ENCODE measurements at places on chromosomes 7 and 10.

DNA sequence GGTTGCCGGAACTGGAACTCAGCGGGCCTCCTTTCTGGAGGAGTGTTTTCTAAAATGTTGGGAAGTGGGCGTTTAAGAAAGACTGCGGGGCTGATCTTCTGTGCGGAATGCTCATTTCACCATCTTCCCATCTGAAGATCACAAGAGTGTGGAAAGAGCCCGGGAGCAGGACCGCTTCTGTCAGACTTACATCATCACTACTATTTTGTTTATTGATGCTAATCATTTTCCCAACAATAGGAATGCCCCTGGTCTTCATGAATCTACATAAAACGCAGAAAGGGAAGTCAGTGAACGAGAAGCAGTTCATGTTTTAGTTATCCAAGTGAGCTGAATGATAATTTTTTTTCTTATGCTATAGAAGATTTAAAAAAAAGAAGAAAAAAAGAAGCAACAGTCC is 447.8 kb upstream of the MKI67 start:
- DNase-seq = no peak

DNA sequence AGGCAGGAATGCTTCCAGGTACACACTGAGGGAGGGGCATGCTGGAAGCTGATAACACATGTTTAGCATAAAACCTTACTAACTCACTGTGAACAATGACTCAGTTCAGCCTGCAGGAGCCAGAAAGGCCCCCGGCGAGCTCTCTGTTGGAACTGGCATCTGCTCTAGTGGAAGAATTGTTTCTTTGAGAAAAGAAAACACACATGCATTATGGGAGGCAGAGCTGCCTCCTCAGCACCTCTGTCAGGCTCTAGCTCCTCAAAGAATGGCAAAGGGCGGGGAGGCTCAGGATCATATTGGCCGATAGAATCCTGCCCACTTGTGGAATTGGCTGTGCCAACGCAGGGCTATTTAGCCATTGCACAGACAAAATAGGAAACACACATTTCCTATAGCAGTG is 338.3 kb downstream of the CXCL12 start:
- DNase-seq = no peak

DNA sequence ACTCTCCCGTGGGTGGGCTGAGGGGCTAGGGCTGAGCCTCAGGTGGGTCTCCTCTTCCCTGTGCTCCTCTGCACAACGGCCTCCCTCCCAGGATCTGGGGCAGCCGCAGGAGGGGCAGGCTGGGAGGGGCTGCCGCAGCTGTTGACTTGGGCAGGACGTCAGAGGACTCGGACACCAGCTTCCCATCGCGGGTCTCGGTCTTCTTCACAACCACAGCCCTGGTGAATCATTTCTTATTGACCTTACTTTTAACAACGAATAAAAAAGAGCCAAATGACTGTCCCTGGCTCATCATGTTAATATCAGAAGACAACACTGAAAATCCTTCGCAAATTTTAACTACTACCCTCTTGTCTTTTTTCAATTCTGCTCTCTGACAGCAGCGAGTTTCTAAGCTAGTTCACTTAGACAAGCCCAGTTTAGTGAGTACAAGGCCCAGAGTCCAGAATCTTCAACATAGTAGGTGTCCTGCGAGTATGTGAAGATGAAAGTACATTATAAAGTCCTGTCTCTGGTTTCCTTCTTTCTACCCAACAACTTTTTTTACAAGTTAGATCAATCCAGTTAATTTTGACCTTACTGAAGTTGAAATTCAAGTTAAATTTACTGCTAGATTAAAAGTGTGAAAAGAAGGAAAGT is 32.4 kb downstream of the CTNNA3 start:
- no peak for DNase-seq

DNA sequence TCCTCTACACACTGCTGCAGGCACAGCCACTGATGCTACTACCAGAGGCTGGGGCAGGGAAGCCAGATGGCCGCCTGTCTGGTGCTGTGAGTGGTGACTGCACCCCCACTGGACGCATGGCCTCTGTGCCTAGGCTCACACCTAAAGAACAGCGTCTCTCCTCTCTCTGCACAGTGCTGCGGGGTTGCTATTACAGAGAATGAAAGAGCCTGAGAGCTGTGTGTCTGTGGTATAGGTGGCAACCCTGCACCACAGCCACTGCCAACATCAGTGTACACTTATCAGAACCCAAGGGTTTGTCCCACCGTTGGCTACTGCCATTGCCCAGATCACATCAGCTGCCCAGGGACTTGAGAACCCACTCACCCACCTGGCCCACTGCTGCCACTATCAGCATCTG is 4.1 kb upstream of the IFIT2 start:
- no peak for DNase-seq

DNA sequence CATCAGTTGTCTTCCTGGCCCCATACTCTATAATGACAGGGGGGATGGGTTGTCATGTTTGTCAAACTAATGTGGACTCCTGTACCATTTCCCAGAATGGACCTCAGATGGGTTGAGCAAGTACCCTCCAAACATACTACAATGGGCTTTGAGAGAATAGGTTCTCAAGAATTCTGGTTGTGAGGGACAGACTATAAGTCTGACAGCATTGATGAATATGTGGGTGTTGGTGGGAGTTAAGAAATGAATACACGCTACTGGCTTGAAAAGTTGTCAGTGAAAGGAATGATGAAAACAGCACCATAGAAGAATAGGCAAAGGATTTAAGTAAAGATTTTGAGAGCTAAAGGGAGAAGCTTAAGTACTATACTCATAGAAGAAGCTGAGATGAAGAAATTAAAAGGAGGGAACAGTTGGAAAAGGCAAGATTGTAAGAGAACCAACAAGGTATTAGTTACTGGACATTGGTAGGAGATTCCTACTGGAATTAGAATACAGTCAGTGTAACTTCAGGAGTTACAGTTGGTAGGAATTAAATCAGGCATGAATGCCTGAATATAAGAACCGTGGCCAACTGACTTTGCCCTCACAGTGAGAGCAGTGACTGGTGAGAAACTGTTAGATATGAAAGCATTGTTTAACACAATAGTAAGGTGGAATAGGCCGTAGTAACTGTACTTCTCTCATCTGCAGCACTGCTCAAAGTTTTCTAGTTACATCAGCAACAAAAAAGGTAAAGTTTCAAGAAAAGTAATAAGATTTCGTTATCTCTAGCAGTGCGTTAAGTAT is 86.3 kb downstream of the LCOR start:
- DNase-seq = no peak

- no peak for DNase-seq
Measured at GRCh38 chr7:93414574-93414973, 159.9 kb downstream of the CALCR start.

DNA sequence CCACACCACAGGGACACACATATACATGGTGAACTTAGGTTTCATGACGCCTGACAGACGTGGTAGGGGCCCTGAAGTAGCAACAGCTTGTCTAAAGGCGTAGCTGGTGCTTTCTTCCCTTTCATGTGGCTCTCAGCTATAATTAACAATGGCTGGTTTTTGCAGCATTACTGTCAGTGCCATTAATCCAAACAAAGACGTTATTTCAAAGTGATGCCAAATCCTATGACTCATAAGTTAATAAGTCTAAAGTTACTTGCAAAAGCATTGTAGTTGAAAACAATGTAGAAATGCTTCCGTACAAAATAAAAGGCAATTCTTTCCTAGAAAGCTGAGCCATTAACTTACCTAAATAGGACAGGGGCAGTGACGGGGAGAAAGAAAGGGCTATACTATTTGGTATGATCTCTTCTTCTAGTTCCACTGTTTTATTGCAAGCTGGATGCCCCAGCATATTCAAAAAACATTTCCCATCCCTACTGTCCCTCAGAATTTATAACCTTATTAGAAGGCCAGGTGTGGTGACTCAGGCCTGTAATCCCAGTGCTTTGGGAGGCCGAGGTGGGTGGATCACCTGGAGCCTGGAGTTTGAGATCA is 105.4 kb downstream of the ODAD2 start:
- DNase-seq = no peak

GRCh38 chr10:98055841-98056516 is 25.6 kb upstream of the CRTAC1 start:
- DNase-seq = no peak

- no peak for DNase-seq
Measured at GRCh38 chr7:155066417-155066950, 3.6 kb upstream of the HTR5A start.

- DNase-seq = no peak
Measured at GRCh38 chr7:64182036-64182790, 24.8 kb upstream of the ZNF735 start.

DNA sequence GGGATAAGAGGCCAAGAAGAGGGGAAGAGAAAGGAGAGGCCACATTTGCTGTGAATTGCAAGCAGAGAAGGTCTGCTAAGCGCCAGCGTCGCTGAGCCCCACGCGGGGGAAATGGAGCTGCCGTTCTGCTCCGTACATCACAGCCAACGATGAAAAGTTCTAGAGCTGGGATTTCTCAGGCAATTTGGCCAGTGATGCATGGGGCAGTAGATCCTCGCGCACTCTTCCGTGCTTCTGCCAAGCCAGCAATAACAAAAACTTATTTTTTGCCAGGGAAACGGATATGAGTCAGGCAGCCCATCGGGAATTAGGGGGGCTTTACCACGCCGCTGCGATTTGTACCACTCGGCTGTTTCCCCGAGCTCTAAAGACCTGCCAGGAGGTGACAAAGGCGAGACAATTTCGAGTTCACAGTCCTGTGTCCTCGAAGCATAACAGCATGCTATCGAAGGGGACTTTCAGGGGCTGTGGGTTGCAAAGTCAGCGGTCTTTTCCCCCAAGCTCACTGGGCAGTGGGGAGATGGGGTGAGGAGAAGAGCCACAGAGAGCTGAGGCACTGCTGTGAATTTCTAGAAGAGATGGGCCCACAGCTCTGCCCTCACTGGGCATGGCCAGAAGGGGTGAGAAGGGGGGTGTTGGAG is 30.0 kb upstream of the SLF2 start:
- DNase-seq = no peak

DNA sequence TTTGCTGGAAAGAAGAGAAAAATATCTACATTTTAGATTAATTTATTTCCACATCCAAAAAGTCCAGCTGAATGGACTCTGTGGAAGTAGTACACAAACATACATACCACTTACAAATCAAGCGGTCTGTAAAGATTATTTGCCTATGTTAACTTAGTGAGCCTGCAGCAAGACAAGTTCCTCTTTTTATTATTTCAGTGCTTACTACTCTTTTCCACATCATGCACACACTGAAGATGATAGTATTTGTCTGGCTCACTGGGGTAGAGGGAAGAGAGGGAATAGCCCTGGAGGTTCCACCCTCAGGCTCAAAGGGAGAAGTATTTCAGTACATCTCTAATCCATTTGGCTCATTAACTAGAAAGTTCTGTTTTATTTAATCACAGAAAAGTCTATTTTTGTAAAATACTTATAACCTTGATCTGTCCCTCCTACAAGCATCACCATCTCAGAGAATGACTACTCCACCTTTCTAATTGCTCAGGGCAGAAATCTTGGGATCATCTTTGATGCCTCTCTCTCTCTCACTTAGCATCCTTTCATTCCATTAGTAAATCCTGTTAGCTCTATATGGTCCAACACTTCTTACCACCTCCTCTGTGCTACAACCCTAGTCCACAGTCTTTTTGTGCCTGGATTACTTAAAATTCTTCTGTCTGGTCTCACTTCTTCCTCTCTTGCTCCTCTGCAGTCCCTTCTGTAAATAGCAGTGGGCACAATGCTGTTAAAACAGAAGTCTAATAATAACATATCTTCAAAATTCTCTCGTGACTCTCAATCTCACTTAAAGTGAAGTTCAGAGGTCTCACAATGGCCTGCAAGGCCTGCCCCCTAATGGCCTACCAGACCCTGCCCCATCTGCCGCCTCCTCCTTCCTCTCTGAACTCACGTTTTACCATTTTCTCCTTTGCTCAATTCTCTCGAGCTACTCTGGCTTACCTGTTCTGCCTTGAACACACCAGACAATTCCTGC is 64.3 kb upstream of the CCDC6 start:
- no peak for DNase-seq

GRCh38 chr10:104563548-104563947 is 77.5 kb upstream of the SORCS3 start:
- DNase-seq = no peak

DNA sequence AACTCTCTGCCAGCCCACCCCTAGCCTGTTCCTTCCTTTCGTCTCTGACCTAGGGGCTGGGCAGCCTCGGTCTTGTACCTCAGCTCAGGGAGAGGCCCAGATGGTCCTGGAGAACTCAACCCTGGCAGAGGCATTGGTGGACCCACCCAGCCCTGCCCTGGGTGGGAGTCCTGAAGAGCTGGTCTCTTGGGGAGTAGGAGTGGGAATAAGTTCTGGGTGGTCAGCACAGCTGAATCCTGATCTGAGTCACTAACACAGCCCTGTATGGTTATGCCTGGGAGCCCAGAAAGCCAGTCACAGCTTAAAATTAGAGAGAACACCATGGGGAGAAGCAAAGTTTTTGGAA is 84.0 kb downstream of the SORBS1 start:
- DNase-seq = no peak

- DNase-seq = no peak
Measured at GRCh38 chr10:44020322-44021111, 364.4 kb downstream of the CXCL12 start.

GRCh38 chr7:149791-150636 is 42.4 kb upstream of the FAM20C start:
- DNase-seq = no peak

- DNase-seq = no peak
Measured at GRCh38 chr7:29003703-29004102, 45.6 kb upstream of the TRIL start.

- no peak for DNase-seq
Measured at GRCh38 chr7:4693749-4694148, 11.7 kb downstream of the FOXK1 start.

GRCh38 chr7:49060743-49061142 is 136.4 kb downstream of the CDC14C start:
- DNase-seq = no peak

GRCh38 chr7:94064541-94065191 is 60.5 kb upstream of the BET1 start:
- DNase-seq = no peak

DNA sequence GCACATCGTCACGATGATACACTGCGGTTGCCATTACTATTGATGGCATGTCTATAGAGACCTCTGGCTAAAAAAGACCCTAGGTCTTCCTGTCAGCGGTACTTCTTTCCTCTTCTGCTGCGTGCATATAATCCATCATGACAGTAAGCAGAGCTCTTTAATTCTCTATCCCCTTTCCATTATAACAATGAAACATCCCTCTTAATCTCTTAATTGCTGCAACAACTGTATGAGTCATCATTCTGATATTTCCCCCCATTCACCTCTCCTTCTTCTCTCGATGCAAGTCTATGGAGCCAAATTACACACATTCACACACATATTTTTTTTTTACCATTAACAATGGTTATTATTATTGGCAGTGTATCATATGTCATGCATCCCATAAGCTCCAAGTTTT is 45.2 kb upstream of the AKR1E2 start:
- DNase-seq = no peak

- no peak for DNase-seq
Measured at GRCh38 chr7:132933072-132933458, 148.8 kb downstream of the CHCHD3 start.

DNA sequence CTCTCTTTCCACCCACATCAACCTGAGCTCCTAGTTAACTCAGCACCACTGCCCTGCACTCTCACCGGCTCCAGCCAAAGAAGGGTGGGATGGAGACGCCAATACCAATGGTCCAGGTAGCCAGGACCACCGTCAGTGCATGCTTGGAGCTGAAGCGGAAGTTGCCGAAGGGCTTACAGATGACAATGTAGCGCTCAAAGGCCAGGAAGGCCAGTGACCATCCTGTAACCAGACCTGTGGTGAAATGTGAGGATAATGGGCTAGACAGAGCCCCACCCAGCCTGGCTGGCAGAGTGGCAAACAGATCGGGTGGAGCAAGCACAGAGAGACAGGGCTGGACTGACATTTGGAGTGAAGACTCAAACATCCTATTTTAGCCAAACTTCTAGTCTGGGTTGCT is 673 bp downstream of the OPN1SW start:
- DNase-seq = no peak

GRCh38 chr7:155523168-155523675 is 23.1 kb downstream of the CNPY1 start:
- no peak for DNase-seq

Data from GM12892 (cell line).